ENCODE measurements at places on chromosomes 11 and 22.
A peak's percentile ranks its signal among the peaks of the same experiment; 100 is the strongest.

- no peak for DNase-seq
Observed at GRCh38 chr22:36055376-36056295, 27.0 kb upstream of the RBFOX2 start.

DNA sequence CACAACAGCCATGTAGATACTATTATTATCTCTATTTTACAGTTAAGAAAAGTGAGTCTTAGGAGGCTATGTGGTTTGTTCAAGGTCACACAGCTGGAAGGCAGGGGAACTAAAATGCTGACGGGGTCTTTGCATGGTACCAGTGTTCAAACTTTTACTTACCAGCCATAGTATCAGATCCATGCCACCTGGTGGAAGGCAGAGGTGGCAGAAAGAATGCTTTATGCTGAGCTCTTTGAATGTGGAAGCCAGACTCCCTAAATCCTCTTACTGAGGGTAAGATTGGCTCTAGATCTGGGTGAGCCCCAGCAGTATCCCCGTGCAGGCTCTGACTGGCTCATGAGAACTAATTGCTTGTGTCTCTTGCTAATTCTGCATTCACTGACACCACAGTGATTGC, 54.3 kb upstream of the NAV2 start:
- DNase-seq: no peak

GRCh38 chr11:794013-794765, 3.9 kb downstream of the SLC25A22 start:
- no peak for DNase-seq

DNA sequence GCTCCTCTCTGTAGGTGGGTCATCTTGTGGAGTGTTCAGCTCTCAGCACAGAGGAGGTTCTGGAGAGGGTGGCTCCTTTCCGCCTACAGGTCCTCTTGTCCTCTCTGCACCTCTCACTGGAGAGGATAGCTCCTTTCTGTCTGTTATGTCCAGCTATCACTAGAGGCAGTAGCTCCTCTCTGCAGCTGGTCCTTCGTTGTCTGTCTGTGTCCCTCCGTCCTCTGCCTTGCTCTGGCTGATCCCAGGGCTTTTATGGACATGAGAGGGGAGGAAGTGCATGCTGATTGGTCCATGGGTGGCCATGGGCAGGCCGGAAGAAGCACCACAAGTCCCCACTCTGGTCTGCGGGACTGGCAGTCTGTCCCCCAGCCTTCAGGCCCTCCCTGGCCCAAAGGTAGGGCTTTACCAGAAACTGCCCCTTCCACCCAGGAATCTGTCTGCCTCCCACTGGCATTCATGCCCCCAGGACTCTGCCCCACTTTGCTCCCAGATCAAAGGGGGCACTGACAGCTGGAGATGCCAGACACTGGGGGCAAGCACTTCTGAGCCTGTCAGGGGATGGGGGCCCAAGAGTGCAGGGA, 38.6 kb upstream of the CALCB start:
- DNase-seq: no peak

GRCh38 chr11:97157221-97157740, 767.5 kb downstream of the JRKL start:
- no peak for DNase-seq

DNA sequence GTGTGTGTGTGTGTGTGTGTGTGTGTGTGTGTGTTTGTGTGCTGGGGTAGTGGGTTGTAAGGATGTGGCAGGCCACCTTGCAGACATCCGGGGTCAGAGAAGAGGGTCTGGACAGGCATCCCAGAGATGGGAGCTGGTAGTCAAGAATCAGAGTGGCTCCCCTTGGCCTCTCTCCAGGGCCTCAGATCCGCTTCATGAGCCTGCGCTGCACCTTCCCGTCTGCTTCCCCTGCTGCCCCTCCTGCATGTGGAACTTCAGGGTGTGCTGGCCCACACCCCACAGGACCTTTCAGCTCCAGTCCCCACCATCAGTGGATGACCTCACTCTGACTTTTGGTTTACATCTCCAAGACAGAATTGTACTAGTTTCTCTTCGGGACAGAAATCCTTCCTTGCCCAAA, 31.2 kb downstream of the TREH start:
- DNase-seq: no peak

DNA sequence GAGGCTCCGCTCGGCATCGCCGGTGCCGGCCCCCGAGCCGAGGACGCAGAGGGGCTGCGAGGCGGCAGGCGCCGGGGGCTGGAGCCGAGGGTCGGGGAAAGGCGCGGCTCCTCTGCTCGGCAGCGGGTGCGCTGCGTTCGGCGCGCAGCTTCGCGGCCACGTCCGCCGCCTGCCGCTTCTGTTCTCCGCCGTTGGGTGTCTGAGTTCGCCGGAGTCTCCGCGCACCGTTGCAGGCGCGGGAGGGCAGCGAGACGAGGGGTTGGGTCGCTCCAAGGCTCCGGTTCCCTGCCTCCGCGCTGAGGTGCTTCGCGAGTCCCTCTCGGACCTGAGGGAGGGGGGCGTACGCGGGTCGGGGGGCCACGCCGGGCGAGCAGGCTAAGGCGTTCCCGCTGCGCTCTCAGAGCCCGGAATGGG, 347 bp downstream of the MN1 start:
- DNase-seq: peak; percentile 29

DNA sequence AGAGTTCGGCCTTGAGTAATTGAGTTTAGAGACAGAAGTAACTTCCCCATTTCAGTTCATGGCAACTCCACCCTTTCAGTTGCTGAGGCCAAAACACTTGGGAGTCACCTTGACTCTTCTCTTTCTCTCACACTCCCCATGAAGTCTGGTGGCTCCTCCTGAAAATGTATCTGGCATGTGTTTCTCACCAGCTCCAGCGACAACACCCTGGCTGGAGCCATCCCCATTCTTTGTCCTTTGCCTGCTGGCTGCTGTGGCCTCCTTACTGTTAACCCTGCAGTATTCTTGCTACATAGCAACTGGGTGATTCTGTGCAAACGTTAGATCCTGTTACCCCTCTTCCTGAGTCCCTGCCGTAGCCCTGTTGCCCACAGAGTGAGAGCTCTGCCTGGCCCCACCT, 23.8 kb downstream of the SLC6A5 start:
- no peak for DNase-seq

GRCh38 chr11:133904818-133905515, 51.8 kb downstream of the IGSF9B start:
- DNase-seq: no peak

DNA sequence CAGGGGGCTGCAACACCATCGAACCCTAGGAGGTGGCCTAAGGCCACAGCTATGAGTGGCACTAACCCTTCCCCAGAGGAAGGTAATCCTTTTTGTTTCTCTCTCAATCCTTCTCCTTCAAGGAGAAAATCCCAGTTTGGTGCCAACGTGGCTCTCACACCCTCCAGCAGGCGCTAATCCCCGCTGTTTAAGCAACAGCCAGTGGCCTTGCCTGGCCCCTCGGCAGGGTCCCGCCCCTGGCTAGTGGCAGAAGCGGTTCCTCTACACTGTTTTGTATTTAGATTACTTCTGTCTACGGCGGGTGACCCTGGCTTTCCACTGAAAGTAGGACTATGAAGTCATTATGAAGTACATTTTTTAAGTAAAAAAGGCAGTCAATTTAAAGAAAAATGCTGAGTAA, 15.5 kb downstream of the GNAZ start:
- no peak for DNase-seq

- no peak for DNase-seq
Observed at GRCh38 chr11:82837650-82838049, 62.6 kb downstream of the PRCP start.

GRCh38 chr11:129766898-129767604, 48.6 kb upstream of the TMEM45B start:
- peak; percentile 8 for DNase-seq

GRCh38 chr11:117557361-117557760, 229.7 kb downstream of the CEP164 start:
- DNase-seq: no peak

DNA sequence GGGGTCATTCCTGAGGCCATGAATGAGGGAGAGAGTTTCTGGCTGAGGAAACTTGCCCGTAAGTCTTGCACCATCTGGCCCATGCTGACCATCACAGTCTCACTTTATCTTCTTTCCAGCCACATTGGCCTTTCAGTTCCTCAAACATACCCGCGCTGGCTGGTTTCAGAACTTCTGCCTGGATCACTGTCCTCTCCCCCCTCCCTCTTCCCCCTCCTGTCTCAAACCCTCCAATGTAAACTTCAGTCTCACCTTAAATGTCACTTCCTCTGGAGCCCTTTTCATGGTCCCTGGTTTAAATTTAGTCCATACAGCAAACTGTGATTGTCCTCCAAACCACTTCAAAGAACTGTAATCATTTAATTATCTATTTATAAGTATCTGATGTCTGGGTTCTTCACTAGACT, 3.7 kb upstream of the TMEM109 start:
- peak; percentile 68 for DNase-seq

- peak; percentile 17 for DNase-seq
Observed at GRCh38 chr22:39353346-39353745, 3.6 kb downstream of the SYNGR1 start.

DNA sequence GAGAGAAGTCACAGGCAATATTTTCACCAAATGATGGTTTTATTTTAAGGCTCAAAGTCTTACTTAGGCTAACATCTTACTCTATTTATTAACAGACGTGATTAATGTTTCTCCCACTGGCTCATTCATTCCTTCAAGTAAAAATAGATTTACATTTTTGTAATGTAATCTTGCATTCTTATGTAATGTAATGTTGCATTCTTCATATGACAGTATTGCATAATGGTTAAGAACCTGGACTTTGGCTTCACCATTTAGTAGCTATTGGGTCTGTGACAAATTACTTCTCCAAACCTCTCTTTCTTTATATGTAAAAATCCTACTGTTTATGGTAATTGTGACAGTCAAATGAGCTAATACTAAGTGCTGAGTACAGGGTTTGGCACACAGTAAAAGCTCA, 3.3 kb upstream of the DIXDC1 start:
- no peak for DNase-seq

DNA sequence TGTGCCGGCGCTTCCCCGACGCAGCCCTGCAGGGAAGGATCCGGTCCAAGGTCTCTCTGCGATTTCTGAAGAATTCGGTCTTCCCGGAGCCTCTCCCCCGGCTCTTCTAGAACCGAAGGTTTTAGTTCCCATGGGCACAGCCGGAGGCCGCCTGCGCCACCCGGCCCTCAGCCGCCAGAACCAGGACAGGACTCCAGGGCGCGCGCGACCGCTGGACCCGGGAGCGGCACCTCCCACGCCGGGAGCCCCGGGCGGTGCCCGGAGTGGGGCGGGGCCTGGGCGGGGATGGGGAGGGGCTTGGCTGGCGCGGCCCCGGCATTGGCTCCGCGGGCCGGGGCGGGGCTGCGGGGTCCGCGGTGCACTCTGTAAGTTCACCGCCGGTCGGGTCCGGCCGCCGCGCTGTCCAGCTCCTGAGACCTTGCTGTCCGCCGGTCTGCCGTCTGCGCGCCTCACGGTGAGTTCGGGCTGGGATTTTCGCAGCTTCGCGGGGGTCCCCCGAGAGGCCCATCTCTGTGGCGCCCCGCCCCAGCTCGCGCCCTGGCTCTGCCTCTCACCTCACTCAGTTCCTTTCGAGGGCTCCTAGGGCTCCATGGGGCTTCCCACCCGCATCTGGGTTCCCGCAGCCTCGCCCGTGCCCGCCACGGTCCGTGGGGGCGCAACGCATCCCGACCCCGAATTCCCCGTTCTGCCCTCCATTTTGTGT, at the start of gene CDC42EP2:
Gene CDC42EP2 (plus strand): TSS at position 366 of the 703 bp plus-strand sequence. CDS start 6,033 bp downstream, outside the sequence.
- DNase-seq: peak; percentile 75

GRCh38 chr11:109854731-109855130, 238.5 kb upstream of the ZC3H12C start:
- DNase-seq: no peak

DNA sequence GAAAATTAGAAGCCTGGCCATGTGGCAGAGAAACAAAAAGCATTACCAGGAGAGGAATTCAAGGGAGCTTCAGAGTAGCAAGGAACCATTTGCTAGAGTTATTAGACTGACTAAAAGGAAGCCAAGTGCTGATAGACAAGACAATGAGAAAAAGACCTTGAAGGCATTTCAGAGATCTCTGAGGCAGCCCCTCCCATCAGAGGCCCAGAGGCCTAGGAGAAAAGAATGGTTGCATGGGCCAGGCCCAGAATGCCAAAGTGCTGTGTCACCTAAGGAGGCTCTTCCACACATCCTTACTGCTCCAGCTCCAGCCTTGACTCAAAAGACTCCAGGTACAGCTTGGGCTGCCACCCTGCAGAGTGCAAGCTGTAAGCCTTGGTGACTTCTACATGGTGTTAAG, 61.8 kb upstream of the POU2AF2 start:
- no peak for DNase-seq

DNA sequence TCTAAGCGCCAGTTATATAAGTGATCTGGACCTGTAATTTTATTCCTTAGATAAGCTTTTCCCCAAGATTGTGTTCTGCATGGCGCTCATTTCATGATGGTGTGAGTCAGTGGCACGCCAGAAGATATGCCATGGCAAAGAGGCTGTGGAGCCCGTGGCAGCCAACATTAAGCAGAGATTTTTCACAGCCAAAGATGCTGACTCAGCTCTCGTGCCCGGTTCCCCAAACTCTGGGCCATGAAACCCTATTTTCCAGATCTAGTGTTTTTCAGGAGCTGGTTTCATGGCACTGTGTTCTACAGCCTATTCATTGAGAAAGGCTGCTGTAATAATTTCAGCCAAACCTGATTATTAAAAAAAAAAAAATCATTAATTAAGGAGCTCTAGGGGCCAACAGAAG, 15.4 kb upstream of the LINC01488 start:
- no peak for DNase-seq

DNA sequence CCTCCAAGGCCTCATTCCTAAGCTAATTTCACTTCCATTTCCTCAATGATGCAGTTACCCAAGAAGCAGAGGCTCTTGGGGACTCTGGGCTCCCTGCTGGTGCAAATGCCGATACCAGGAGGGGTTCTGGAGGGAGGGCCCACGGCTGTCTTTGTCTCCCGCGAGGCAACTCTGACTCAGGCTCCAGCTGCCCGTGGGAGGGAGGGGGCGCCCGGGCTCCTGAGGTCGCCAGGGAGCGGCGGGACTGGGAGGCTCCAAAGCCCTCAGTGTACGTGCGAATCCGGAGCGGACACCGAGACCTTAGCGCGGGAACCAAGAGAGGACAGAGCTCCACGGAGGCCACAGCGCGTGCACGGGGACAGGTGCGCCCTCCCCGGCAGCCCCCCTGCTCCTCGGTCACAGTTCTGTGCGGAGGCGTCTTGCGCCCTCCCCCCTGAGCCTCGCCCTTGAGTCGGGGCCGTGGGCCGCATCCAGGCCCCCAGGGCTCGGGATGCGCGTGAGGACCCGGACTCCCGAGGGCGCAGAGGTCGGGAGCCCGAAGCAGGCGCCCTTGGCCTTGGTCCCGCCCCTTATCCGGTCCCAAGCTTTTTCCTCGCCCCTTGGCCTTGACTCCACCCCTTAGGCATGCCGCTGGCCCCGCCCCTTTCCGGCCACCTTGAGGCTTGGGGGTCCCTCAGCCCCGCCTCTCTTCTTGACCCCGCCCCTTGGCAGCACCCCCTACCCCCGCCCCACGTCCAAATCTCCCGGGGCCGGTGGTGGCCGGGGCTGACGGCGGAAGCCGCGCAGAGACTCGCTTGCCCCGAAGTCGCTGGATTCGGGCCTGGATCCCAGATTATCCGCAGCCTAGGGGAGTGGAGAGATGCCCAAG, 4.7 kb upstream of the SHISA8 start:
- DNase-seq: peak; percentile 53

DNA sequence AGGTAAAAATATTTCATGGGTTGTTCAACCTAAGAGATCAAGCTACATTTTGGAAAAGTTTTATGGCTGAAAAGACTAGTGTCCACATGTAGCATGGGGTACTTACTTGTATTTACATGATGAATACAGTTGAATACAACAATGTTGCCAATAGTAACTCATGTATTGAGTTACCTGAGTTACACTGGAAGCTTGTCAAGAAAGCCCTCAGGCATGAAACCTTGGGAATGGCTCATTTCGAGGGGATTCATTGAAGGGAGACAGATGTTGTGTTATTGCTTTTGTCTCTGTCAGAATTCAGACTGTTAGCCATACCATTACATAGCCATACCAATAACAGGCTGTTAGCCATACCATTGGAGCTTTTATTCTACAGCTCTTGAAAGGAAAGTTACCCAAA, 9.2 kb downstream of the OR51F2 start:
- DNase-seq: no peak
